ENCODE measurements at places on chromosomes 3 and 15. TPM values are rescaled to one million over a fixed set of nuclear protein-coding genes. Genes with fewer than 3 reads are reported as not detected.

Gene PLA2G4E
- not detected for total RNA-seq

Gene LOXL1
- 31.9 TPM for total RNA-seq

Gene LTF
- total RNA-seq = 2.7 TPM

Gene C3orf33
- total RNA-seq = 6.6 TPM

Gene SOX2
- 0.16 TPM for total RNA-seq

Gene UCN2
- 0.19 TPM for total RNA-seq

Gene CPOX
- total RNA-seq = 12.8 TPM

Gene KLF15
- 44.6 TPM for total RNA-seq

Gene MAGEF1
- 35.7 TPM for total RNA-seq

Gene MUC13
- 0.08 TPM for total RNA-seq

Gene MUSTN1
- 32.7 TPM for total RNA-seq

Gene CCDC39
- total RNA-seq = not detected

Gene CAND2
- 76.2 TPM for total RNA-seq

Gene INSYN1
- 121 TPM for total RNA-seq

Gene CCDC33
- 0.11 TPM for total RNA-seq

Gene CHRNA7
- total RNA-seq = 0.60 TPM

Gene SLC2A2
- total RNA-seq = not detected

Gene BFSP2
- total RNA-seq = not detected

Gene DMXL2
- 7.4 TPM for total RNA-seq

Gene TIMP4
- total RNA-seq = 12.3 TPM

Gene TCAIM
- total RNA-seq = 35.9 TPM

Gene GOLGA6D
- not detected for total RNA-seq

Gene IL20RB
- 0.44 TPM for total RNA-seq

Gene TXNRD3
- 4.1 TPM for total RNA-seq

Gene SCG5
- not detected for total RNA-seq

Gene CD96
- 0.33 TPM for total RNA-seq

Gene ZKSCAN7
- total RNA-seq = 2.6 TPM

Gene CGNL1
- total RNA-seq = 31.9 TPM

Gene CPLX3
- 1.2 TPM for total RNA-seq

Gene IGSF10
- total RNA-seq = 3.1 TPM

Gene CHRNA3
- total RNA-seq = 0.25 TPM

Gene PPP1R14D
- not detected for total RNA-seq
